ENCODE measurements at places on chromosomes 6 and 20.

GRCh38 chr20:46012921-46013320 lies 4.2 kb downstream of the MMP9 start:
- no peak for DNase-seq

DNA sequence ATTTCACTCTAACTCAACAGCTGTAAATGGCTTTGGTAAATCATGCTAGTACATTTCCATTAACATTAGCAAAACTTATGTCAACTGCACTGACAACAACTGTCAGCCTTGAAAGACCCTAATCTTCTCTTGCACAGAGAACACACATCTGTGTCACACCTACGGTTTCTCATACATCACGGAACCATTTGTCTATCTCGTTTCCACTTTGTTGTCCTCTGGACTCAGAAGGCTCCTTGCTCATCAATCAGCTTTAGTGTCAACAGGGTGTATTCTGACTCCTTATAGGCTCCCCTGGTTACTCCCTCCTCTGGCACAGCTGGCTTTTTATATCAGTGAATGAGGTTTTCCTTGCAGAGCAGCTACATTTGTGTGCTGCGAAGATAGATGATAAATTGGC lies 49.3 kb downstream of the CD83 start:
- no peak for DNase-seq

DNA sequence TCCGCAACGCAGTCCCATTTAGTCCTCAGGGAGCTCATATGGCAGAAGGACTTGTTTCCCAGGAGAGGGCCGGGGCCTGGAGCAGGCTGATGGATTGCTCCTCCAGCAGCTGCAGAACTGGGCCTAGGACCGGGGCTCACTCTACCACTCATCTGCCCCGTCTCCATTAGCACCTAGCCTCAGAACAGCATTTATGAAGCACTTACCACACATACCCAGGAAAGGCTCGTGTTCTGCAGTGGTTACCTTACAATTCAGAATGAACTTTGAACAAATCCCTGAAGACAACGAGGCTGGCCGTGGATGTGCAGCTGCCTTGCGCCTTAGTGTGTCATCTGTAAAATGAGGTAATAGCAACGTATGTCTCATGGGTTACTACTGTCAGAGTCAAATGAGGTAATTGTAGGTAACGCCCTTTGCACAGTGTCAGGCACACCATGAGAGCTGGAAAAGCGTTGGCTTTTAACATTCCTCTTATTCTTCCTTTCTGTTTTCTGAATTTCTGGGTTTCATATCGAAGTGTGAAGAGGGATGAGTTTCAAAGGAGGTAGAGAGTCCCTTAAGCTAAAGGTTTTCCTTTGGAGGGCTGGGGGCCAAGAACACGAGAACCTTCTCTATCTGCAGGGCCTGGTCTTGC lies 46.3 kb upstream of the CD93 start:
- DNase-seq = no peak

- DNase-seq = no peak
Measured at GRCh38 chr6:106084989-106085691, 996 bp upstream of the PRDM1 start.

GRCh38 chr6:29954272-29954671 lies 11.9 kb downstream of the HLA-A start:
- DNase-seq = no peak

DNA sequence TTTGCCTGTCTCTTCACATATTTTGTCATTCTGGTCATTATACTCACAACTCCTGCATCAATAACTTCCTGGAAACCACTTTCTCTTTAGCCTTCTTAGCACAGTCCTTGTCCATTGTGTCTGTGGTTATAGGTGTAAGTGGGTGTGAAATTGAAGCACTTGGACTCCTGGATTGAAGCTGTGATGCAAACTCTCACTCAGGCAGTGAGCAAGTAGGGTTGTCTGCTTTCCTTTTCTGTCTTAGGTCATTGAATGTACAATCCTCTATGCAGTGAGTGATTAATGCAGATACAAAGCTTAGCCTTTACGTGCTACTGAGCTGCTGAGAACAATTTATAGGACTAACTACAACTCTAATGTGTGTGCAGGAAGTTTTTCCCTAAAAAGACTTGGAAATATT lies 54.8 kb downstream of the ADGRB3 start:
- no peak for DNase-seq

DNA sequence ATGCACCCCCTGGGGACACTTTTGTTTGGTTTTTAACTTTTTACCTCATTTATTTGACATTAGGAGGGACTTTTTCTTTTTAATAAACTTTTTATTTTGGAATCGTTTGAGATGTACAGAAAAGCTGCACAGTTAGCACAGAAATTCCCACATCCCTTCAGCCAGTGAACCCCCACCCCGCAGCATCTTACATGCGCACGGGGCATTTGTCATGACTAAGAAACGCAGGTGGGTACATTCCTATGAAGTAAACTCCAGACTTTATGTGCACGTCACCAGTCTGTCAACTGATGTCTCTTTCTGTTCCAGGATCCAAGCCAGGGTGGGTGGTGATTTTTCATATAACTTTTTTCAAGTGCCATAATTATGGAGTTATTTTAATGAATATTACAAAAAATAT lies 4.9 kb upstream of the ZNF831 start:
- DNase-seq = no peak

DNA sequence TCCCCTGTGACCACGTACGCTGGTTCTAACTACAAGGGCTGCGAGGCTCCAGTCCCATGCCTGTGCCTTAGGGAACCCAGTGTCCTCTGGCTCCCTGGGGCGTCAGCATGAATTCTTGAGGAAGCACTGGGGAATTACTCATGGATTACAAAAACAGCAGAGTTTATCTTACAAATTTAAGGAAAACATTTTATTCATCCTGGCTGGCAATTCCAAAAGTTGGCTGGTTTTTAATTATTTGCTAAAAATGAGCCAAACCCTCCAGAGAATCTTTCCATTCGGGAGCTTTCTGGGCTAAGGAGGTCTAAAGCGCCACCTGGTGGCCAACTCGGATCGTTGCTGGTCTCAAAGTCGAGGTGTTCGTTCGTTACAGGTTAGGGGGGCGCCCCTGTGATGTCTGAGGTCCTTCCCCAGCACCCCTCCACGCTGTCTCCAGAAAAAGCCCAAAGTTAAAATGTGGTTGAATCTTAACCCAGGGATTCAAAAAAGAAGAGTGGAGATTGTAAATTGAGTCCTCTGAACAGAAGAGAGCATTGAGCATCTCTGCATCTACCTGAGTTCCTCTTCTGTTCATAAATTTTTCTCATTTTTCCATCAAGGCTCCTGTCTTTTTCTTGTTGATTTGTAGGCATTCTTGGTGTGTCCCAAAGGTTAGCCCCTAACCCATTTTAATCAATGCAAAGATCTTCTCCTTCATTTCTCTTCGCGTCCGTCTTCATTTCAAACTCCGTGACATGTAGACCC lies 99.4 kb downstream of the BFSP1 start:
- DNase-seq = no peak

- no peak for DNase-seq
Measured at GRCh38 chr6:108362455-108362854, 67.6 kb downstream of the AFG1L start.

All from thoracic aorta (tissue), 2 donors.